Fibroblast of the aortic adventitia (primary cell): ENCODE measurements at places on chromosomes 12 and 14. TPM values are rescaled to one million over a fixed set of nuclear protein-coding genes. Genes with fewer than 3 reads are reported as not detected.

The PPP1R36 gene
- 0.18 TPM in 1 of 2 replicates, not detected in the other for total RNA-seq

The PIWIL1 gene
- not detected in 2 replicates for total RNA-seq

The FGF6 gene
- not detected in 2 replicates for total RNA-seq

The RNF31 gene
- 51.1 and 165 TPM in 2 replicates for total RNA-seq

The SLC25A47 gene
- total RNA-seq, result not detected in 2 replicates

The AMDHD1 gene
- total RNA-seq, result 0.63 TPM in 1 of 2 replicates, not detected in the other

The KCNH3 gene
- 0.08 and 0.18 TPM in 2 replicates for total RNA-seq

The KRT3 gene
- total RNA-seq, result not detected in 2 replicates
